ENCODE measurements at places on chromosomes 11 and 22.

DNA sequence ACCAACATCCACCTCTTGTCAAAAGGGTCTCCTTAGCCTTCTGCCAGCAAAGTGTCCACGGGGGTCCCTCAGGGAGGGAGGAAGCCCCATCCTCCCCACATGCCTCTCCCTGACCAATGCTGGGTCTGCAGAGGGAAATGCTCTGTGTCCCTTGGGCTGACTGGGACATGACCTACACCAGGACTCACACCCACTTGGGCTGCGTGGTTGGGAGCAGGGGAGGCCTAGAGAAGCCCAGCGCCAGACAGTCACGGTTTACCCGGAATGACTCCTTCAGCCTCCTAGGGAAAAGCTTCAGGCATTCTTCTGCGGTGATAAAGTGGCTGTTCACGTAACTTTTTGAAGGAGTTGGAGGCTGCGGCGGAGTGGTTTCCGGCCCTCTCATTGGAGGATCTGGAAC lies 180.3 kb downstream of the EFCAB6 start:
- DNase-seq, result no peak

GRCh38 chr11:3880724-3881123 lies 25.3 kb downstream of the STIM1 start:
- DNase-seq, result peak; percentile 38

DNA sequence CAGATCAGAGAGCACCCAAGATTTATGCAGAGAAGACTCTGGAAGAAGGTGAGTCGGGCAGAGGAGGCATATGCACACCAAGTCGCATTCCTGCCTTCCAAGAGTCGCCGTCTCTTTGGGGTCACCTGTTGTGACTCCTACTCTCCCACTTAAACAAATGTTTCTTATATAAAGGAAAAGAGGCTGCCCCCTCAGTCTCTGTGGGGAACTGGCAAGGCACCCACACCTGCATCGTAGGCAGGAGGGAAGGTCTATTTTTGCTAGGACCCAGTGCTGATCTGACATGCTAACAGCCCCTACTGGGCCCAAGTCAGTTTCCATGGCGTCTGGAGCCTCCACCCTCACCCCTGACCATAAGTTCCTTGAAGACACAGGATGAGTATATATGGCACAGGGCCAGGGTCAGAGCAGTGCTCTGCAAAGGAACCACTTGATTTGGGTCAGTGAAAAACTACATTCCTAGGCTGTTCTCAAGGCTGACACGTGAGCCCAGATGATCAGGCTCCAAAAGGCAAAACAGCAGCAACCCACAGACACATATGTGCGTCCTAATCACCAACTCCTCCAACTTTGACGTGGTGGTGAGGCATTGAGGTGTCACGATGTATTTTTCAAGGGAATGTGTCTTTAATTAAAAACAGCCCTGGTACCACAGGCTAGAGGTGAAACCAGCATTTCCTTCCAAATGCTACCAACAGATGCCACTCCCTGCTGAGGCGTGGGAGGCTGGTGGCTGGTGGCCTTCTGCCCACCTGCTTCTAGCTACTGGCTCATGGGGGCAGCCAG lies 55.6 kb upstream of the CSNK2A3 start:
- no peak for DNase-seq

DNA sequence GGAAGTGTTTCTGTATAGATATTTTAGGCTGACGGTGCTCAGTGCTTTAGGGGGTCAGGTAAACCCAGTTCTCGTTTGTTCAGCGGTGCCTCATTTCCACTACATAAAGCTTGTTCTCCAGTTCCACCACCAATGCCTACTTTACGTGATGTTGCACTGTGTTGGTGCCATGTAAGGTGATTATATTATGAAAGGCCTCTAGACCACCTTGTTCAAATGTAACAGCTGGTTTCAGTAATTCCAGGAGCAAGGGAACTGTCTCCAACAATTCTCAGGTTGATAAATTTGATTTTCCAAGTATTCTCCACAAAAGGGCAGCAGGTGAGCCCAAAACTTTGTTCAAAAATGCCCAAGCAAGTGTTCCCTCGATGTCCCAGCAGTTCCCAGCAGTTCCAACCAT lies 83.7 kb upstream of the SEPTIN5 start:
- DNase-seq, result no peak

- DNase-seq, result no peak
Measured at GRCh38 chr11:102157219-102157618, 47.0 kb downstream of the YAP1 start.

DNA sequence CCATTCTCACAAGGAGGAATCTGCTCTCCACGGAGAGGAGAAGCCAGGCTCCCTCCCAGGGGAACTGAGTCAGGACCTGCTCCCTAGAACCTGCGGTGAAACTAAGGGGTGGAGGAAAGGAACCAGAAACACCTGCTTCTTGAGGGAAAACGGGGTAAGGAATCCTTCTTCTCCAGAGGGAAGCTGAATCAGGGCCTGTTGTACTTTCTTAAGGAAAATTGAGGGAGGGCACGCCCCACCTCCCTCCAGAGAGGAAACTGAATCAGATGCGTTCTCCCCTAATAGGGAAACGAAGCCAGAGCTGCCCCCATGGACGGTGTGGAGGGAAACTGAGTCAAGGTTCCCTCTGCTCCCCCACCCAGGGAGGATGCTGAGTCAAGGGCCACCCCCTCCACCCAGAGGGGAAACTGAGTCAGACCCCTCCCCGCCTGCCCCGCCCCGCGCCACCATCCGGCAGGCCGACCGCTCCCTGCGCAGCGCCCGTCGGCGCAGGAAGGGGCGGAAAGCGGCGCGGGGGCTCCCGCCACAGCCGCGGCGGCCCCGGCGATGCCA lies 393 bp downstream of the RELA start:
- no peak for DNase-seq

DNA sequence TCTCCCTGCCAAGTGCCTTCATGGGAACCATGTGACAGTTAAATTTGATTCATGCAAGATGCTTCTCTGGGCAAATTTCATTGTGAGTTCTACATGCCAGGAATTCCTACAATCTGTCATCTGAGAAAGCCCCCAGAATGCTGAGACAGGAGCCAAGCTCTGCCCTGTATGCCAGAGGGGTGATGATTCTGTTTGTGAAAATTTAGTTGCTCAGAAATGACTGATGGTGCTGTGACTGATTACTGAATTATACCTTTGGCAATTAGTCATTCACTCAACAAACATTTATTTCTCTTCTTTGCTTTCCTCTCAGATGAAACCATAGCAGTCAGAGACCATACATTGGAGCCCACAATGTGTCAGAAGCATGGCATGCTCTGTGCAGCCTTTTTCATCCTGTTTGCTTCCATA lies 69.0 kb upstream of the ZBED5 start:
- no peak for DNase-seq

- no peak for DNase-seq
Measured at GRCh38 chr11:26993965-26994457, at the start of gene FIBIN. TSS of gene FIBIN (plus strand) at chr11:26994112. CDS start at chr11:26994527, 415 bp downstream.

- DNase-seq, result peak; percentile 21
Measured at GRCh38 chr22:31753005-31753633, 700 bp upstream of the DEPDC5 start.

DNA sequence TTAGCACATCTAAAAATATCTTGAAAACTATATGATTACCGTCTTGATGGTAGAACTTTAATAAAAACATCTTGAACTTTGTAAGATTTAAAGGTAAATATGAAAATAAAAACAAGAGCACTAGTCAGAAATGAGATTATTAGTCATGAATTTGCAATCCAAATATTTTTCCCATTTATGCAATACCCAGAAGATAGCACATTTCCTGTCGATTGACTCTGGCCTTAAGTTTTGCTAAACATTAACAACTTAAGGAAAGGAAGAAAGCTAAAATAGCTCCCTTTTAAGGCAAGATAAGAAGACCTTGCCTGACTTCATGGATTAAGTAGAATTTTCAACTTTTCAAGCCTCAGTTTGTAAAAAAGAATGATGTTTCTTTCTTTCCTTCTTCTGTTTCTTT lies 1374.7 kb upstream of the RAG2 start:
- no peak for DNase-seq

DNA sequence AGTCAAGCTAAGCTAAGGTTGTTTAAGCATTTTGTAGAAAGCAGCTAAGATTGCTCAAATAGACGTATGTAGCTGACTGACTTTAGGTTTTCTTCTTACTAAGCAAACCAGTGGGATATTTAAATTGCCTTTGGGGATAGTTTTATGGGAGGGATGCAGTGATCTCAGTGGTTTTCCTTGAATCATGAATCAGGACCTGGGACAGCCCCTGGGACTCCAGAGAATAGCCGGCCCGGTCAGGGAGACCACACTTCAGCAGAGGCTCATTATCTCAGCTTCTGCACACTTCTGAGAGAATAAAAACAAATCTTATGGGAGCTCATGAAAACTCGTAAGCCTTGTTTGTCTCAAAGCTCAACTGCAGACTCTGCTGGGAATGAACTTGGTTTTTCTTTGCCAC lies at the start of gene OR9I1:
Gene OR9I1 (minus strand): TSS at position 62 of the 400 bp plus-strand sequence. CDS start 6,086 bp downstream, outside the sequence.
- no peak for DNase-seq

- DNase-seq, result peak; percentile 45
Measured at GRCh38 chr22:22710719-22711531, 66.5 kb downstream of the GGTLC2 start.

DNA sequence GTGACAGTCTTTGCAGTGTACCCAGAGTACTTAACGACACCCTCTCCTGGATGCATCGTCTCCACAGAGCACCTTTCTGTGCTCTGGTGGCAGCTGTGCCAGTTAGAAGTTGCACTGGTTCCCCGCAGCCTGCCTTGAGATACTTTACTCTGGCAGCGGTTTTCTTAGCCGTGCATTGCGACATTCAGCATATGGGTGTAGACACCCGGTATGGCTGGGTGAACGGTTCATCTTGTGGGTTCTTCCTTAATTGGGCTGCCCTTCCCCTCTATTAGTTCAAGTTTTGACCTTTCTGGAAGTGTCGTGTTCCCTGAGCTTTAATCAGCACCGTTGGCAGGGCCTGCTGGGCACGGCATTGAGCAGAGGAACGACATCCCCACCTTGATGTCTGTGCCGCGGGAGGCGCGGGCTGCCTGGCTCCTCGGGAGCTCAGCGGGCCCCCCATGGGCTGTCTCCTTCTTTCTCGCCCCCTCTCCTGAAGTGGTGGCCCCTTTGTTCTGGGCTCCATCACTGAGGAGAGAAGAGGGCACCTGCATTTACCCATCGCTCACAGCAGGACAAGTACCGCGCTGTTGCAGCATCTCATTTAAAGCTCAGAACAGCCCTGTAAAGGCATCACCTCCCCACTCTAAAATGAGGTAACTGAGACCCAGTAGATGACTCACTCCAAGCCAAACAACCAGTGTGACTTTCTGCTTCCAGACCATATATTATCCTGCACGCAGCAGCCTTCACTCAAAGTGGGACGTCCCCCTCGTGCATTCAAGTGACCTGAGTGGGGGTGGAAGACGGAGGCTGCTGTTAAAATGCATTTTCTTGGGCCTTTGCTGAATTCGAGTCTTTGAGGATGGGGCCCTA lies 13.3 kb downstream of the FAM83F start:
- DNase-seq, result no peak

GRCh38 chr22:20728523-20729190 lies 45.3 kb upstream of the SERPIND1 start:
- DNase-seq, result no peak

- DNase-seq, result no peak
Measured at GRCh38 chr11:69127081-69127850, 28.5 kb upstream of the SMIM38 start.

GRCh38 chr11:75269896-75270295 lies 29.3 kb downstream of the TPBGL start:
- no peak for DNase-seq

DNA sequence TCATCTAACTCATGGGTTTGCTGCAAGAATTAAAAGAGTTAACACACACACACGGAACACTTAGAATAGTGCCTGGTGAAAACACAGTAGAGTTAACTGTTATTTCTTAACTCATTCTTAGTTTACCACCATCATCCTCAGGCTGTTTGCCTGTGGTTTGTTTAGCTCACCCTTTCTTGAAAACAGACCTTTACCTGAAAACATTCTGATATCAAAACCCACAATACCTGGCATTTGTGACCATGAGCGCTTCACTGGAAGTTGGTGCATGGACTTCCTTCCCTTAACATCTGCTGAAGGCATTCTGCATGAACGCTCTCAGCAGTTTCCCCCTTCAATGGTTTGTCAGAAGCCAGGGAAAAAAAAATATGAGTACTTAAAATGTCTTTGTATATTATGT lies 256.0 kb downstream of the ETS1 start:
- no peak for DNase-seq

GRCh38 chr11:116953530-116954285 lies 116.3 kb upstream of the APOA1 start:
- no peak for DNase-seq

DNA sequence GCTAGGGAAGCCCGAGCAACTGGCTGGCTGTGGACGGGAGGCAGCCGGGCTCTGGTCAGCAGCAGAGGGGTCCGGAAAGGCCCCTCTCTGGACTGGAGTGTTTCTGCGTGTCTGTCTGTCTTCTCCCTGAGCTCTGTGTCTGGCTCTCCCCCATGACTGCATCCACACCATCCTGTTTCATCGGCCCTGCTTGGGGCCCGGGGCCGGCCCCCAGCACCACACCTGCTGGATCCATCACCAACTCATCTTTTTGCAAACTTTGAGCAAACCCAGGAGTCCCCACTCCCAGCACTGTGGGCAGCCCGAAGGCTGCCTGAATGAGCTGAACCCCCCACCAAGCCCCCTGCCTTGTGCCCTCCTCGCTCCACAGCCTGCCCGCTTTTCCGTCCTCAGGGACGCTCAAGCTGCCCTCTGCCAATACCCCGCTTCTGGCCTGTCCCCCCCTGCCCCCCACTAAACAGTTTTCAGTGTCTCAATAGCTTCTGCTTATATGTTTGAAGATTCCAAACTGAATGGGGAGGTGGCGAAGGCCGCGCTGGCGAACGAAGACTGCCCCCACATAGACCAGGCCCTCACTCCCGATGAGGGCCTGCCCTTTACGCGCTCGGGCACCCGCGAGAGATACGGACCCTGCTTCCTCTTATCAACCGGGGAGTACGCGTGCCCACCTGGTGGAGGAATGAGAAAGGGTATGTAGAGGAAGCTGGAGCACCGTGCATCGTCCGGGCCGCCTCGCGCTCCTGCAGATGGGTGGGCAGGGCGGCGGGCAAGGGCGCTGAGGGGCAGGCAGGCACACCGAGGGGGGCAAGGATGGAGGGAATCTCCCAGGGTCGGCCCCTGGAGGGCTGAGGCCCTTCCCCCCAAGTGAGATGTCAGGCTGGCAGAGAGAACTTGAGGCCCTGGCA lies 44.6 kb downstream of the KCNC1 start:
- no peak for DNase-seq

- no peak for DNase-seq
Measured at GRCh38 chr11:66419825-66420224, 1.0 kb upstream of the NPAS4 start.

DNA sequence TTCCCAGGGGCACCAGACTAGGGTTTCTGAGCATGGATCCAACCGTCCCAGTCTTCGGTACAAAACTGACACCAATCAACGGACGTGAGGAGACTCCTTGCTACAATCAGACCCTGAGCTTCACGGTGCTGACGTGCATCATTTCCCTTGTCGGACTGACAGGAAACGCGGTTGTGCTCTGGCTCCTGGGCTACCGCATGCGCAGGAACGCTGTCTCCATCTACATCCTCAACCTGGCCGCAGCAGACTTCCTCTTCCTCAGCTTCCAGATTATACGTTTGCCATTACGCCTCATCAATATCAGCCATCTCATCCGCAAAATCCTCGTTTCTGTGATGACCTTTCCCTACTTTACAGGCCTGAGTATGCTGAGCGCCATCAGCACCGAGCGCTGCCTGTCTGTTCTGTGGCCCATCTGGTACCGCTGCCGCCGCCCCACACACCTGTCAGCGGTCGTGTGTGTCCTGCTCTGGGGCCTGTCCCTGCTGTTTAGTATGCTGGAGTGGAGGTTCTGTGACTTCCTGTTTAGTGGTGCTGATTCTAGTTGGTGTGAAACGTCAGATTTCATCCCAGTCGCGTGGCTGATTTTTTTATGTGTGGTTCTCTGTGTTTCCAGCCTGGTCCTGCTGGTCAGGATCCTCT lies 709 bp downstream of the MRGPRX4 start:
- DNase-seq, result no peak

- DNase-seq, result peak; percentile 96
Measured at GRCh38 chr22:19717691-19718455, 3.6 kb downstream of the SEPTIN5 start.

All from GM13977 (cell line).